ENCODE measurements at places on chromosomes 12 and 14.

- DNase-seq, result no peak
Measured at GRCh38 chr12:105451211-105451610, 120.7 kb downstream of the C12orf75 start.

DNA sequence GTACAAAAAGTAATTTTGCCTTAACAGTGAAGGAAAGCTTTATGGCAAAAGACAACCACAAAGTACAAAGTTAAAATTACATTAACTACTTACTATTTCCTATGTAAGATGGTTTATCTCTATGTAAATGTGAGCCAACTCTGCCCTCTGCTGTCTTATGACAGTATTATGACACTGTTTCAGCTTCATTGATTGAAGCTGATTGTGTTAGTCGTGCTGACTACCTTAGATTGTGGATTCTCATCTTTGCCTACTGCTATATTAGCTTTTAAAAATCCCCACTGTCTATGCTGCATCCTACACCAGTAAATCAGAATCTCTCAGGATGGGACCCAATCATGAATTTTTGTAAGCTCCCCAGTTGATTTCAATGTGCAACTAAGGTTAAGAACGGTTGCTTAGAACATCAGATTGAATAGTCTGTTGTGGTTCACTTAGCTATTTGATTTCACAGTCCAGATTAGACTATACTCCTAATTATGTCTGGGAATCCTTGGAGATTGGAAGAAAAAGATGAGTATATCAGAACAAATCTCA lies 12.2 kb upstream of the SPTB start:
- DNase-seq, result peak; percentile 80

GRCh38 chr12:24775073-24775472 lies 173.8 kb downstream of the BCAT1 start:
- DNase-seq, result no peak

GRCh38 chr14:70009961-70010360 lies 130.7 kb downstream of the SMOC1 start:
- DNase-seq, result no peak

DNA sequence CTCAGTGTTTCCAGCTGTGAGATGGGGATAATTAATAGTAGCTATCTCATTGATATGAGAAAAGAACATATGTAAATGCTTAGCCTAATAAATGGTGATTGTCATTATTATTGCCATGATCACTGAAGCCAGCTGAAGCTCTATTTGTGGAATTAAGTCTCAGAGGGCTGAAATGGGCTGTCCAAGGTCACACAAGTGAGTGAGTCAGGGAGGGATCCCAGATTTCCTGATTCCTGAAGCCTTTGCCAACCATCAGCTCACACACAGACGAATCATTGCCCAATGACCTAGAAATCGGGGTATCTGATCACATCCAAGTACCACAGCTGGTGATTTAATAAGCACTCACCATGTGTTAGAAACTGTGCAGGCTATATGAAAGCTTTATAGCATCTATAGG lies 21.6 kb upstream of the TMEM229B start:
- DNase-seq, result no peak

GRCh38 chr14:103700753-103701490 lies 14.3 kb downstream of the XRCC3 start:
- no peak for DNase-seq

GRCh38 chr12:1199700-1200099 lies 208.7 kb downstream of the ERC1 start:
- no peak for DNase-seq

DNA sequence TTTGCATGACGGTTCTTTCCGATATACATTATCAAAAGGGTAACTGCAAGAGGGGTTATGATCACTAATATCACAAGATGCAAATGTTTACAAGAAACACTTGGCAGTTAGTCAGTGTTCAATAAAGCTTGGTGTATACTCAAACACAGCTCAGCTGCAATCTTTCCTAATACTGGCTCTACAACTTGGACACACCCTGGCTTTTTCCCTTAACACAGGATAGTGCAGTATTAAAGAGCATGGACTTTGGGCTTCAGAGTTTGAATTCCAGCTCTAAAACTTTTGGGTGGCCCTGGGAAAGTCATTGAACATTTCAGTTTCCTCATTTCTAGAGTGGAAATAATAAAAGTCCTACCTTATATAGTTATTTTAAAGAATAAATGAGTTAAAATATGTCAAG lies 107.0 kb downstream of the HECTD4 start:
- DNase-seq, result no peak

- no peak for DNase-seq
Measured at GRCh38 chr12:71970031-71970430, 31.4 kb downstream of the TPH2 start.

DNA sequence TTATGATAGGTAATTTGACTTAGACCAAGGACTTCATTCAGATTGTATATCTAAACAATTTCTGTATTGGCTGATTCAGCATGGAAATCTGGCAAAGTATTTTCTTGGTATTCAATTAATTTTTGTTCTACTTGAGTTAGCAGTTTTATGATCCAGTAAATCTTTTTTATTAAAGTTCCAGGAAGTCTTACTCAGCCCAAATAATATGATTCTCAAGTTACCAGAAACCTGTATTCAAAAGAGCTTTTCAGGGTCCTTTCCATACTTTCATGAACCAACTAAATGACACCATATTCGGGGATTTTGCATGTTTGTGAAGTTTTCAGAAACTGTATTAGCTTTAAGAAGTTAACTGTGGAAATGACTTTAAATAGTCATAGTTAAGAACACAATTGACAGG lies 662.6 kb downstream of the LRFN5 start:
- DNase-seq, result no peak
